GM12891 (cell line): ENCODE measurements at places on chromosomes 11 and 22.
A peak's percentile ranks its signal among the peaks of the same experiment; 100 is the strongest.

- no peak for DNase-seq
Measured at GRCh38 chr11:12995188-12995587, 13.9 kb upstream of the RASSF10 start.

- no peak for DNase-seq
Measured at GRCh38 chr11:22807855-22808570, 21.6 kb downstream of the SVIP start.

DNA sequence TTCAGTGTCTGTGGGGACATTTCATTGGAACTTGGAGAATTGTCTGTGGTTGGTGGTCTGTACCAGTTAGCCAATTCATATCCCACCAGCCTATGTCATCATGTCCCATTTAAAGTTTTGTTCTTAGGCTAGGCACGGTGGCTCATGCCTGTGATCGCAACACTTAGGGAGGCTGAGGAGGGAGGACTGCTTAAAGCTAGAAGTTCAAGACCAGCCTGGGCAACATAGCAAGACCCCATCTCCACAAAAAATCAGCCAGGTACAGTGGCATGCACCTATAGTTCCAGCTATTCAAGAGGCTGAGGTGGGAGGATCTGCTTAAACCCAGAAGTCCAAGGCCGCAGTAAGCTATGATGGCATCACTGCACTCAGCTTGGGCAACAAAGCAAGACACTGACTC lies 55.6 kb upstream of the CCND1 start:
- no peak for DNase-seq

GRCh38 chr22:25007444-25008106 lies 55.1 kb downstream of the KIAA1671 start:
- DNase-seq, result no peak

- DNase-seq, result no peak
Measured at GRCh38 chr11:119816660-119817059, 87.7 kb upstream of the NECTIN1 start.

GRCh38 chr22:39723899-39724351 lies 153.4 kb downstream of the CACNA1I start:
- DNase-seq, result peak; percentile 5

- DNase-seq, result no peak
Measured at GRCh38 chr11:118434123-118434552, 2.2 kb upstream of the KMT2A start.

- DNase-seq, result no peak
Measured at GRCh38 chr22:26476705-26477340, 6.8 kb downstream of the HPS4 start.

DNA sequence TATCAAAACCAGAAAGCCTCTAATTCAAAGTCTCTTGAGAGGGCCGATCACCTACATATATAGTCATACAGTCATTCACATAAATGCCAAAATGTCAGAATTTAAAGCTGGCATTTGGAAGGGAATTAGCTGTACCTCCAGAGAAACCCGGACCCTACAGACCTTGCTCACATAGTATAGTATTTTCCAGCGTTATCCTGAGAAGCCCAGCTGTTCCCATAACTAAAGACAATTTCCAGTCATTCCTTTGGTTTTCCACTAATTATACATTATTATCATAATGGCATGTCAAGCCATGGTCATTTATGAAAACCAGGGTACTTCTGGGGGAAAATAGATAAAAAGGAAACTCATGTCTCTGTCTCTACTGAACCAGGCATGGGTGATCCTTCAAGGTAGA lies 53.6 kb downstream of the FZD4 start:
- no peak for DNase-seq

DNA sequence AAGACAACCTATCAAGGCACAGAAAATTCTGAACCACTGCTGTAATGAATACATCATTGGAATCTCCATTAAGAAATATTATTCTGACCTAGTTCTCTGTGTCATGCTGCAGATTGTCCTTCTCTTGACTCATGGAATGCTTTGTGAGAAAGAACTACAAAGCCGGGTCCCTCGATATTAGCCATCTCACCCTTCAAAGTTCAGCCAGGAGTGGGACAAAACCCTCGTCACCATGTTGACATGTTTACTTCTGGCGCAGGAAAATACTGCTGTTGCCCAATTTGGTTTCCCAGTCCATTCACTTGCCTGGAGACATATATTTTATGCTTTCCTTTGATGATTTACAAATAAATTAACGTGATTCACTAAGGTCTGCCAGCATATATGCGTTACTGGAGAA lies 10.9 kb upstream of the WT1 start:
- DNase-seq, result no peak

DNA sequence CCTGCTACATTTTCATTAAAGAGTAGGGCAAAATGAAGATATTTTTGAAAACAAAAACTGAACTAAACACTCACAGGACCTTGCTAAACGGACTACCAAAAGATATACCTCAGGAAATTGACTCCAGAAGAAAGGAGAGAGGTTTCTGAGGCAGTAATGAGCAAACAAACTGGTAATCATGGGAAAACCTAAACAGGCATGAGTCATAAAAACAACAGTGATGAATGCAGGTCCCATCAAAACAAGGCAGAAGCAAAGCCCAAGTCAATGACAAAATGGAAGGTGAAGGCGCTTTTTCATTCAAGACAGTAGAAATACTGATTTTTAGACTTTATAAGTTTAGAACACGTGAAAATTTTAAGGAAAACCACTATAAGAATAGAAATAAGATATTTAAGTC lies 104.5 kb downstream of the EFCAB6 start:
- DNase-seq, result no peak

GRCh38 chr11:123783536-123783935 lies 22.6 kb downstream of the OR6M1 start:
- no peak for DNase-seq

- DNase-seq, result peak; percentile 77
Measured at GRCh38 chr11:64233913-64234586, at the start of gene VEGFB. TSS of gene VEGFB (plus strand) at chr11:64234584. CDS start at chr11:64234834, 250 bp downstream.

DNA sequence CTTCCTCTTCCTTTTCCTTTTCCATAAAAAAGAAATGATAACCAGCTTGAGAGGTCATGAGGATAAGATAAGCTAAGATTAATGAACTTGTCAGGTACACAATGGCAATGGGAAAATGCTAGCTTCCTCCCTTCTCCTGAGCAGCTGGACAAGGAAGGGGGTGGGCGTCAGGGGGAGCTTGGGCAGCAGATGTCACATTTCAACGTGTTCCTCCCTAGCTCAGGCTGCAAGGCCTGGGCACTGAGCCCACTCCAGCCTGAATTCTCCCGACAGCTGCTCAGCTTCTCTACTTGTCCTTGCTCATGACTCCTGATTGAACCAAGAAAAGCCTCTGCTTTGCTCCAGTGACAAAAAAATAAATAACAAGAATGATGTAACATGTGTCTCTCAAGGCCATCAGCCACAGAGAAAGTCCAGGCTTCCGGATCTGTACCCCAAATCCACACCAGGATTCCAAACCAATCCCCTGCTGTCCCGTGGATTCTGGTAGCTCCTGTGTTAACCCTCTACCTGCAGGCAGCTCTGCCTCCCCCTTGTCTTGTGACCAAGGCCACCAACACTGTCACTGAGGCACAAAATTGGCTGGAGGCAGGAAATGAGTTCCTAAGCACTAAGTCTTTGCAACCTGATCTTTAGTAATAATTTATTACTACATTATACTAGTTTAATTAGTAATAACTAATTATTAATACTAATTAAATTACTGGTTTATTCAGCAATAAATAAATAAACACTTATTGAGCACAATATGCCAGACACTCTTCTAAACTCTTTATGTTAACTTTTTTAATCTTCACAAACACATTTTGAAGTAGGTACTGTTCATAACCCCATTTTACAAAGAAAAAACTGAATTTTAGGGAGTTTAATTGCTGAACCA lies 146.5 kb downstream of the CCDC34 start:
- DNase-seq, result no peak

- no peak for DNase-seq
Measured at GRCh38 chr22:31987218-31987617, 42.9 kb downstream of the YWHAH start.

DNA sequence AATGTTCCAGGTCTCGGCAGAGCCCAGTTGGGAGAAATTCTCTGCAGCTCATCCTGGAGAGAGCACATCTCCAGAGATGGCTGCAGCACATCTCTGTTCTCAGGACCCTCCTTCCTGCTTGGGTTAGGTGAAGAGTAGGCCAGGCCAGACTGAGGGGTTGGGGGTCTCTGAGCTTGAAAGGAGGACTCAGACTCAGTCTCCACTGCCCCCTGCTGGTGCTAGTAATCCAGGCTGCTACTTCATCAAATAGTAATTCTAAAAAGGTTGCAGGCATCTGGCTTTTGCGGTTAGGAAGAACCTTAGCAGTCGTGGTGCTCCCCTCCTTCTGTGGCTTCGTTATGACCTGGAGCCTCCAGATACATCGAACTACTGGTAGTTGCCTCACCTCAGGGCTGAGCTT lies 9.7 kb downstream of the TUB start:
- no peak for DNase-seq

DNA sequence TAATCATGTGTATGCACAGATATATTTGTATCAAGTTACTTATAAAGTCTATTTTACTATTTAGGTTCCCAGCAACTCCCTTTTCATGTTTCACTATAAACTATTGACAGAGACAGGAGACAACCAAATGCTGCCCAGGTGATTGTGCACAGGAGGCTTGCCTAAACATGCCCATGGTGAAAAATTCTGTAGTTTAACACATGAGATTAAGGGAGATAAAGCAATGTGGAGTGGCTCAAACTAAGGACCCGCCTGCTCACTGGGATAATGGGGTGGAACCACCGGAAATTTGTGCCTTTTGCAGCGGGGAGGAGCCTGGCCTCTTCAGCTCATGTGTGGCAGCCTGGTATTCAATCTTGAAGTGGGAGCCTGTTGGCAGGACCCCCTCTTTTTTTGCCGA lies 459.5 kb upstream of the CNTN5 start:
- DNase-seq, result no peak

- no peak for DNase-seq
Measured at GRCh38 chr11:65423516-65424204, 1.1 kb downstream of the NEAT1 start.

DNA sequence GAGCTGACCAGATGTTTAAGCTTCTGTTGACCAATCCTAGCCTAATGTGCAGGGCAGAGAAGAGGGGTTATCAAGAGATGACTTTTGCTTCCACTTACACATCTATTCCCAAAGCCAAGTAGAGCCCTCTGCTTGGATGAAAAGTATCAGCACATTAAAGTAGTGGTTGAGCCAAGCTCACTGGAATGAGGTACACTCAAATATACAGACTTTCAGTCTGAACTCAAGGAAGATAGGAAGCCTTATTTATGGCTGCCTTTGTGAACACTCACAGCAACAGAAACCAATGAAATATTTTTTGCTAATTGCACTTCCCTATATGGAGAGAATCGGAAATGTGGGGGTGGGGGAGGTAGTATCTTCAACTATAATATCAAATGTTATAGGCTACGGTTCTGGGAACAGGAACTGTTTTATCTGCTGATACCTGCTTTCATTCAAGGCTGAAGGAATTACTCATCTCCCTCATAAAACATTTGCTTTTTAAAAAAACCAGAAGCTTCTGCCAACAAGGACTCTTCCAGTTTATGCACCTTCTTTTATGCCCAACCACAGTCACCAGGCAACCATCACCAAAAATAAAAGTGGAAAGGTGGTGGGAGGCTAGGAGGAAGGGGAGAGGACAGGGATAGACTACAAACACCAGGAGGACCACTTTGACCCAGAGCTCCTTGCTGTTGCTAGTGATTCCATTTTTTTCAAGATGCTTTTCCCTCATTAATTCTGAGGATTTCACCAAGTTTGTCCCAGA lies 91.2 kb downstream of the CLPB start:
- DNase-seq, result no peak

- no peak for DNase-seq
Measured at GRCh38 chr11:83467837-83468236, 181.7 kb upstream of the CCDC90B start.

- DNase-seq, result peak; percentile 67
Measured at GRCh38 chr11:8018484-8019313, 31.6 kb downstream of the EIF3F start.

- no peak for DNase-seq
Measured at GRCh38 chr11:12901272-12901671, 107.8 kb upstream of the RASSF10 start.

DNA sequence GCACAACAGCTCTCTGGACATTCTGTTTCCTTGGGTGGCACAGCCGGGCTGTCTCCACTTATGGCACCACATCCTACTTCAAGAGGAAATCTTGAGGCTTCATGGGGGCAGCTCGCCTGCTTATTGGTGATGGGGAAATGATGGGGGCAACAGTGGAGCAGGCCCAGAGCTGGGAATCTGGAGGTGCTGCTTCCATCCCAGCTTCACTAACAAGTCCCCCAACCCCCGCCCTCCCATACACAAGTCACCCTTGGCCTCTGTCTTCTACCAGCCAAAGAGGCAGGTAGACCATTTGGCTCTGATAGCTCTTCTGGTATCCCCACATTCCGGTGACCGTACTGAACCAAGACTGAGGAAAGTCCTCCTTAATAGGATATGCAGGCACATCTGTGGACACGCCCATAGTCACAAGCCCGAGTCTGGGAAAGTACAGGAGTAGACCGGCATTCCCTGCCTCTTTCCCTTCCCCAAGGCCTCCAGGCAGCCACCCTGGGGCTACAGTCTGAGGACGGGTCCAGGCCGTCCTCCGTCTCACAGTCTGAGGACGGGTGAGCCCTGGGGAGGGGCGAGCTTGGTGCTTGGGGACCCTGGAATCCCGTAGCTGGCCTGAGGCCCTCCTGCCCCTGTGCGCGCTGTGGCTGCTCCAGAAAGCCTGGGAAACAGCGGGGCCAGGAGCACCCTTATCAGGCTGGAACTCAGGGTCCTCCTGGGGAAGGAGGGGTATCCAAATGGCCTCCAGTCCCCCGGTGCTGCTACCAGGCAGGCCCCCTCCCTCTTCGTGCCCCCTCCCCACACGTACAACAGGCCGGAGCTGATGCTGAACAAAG lies 145.6 kb downstream of the FEZ1 start:
- DNase-seq, result no peak

DNA sequence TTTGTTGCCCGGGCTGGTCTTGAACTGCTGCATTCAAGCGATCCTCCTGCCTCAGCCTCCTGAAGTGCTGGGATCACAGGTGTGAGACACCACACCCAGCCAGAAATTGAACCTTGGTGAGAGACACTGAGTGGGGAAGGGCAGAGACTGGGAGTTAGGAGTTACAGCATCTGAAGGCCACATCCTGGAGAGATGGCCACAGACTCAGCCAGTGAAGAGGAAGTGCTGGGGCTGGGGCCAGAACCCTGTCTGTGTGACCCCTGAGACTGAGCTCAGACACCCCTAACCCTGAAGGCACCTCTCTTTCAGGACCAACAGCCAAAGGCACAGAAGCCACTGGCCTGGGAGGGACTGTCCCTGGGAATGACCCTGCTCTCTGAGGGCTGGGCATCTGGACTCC lies 33.8 kb downstream of the TXN2 start:
- no peak for DNase-seq

GRCh38 chr22:45626198-45626651 lies 45.4 kb upstream of the ATXN10 start:
- DNase-seq, result no peak

GRCh38 chr11:6618117-6619003 lies 862 bp downstream of the TPP1 start:
- no peak for DNase-seq

GRCh38 chr11:44563711-44564110 lies 1.8 kb upstream of the CD82 start:
- no peak for DNase-seq

- DNase-seq, result no peak
Measured at GRCh38 chr11:36362902-36363301, 66.8 kb downstream of the PRR5L start.
